ENCODE measurements at places on chromosomes 3 and 15. TPM values are rescaled to one million over a fixed set of nuclear protein-coding genes. Genes with fewer than 3 reads are reported as not detected.

GRCh38 chr15:30023798-30024295, 58.9 kb upstream of the GOLGA8J start:
- DNase-seq = no peak

GRCh38 chr15:74873036-74873755, at the start of gene SCAMP2:
SCAMP2 (minus strand) TSS chr15:74873365; CDS start chr15:74873255, 110 bp downstream.
- peak; percentile 93 for DNase-seq

GRCh38 chr15:101256757-101257156, 4.9 kb upstream of the CHSY1 start:
- DNase-seq = no peak

Gene IRAK2
- 2.2 TPM for total RNA-seq

Gene MOBP
- not detected for total RNA-seq

DNA sequence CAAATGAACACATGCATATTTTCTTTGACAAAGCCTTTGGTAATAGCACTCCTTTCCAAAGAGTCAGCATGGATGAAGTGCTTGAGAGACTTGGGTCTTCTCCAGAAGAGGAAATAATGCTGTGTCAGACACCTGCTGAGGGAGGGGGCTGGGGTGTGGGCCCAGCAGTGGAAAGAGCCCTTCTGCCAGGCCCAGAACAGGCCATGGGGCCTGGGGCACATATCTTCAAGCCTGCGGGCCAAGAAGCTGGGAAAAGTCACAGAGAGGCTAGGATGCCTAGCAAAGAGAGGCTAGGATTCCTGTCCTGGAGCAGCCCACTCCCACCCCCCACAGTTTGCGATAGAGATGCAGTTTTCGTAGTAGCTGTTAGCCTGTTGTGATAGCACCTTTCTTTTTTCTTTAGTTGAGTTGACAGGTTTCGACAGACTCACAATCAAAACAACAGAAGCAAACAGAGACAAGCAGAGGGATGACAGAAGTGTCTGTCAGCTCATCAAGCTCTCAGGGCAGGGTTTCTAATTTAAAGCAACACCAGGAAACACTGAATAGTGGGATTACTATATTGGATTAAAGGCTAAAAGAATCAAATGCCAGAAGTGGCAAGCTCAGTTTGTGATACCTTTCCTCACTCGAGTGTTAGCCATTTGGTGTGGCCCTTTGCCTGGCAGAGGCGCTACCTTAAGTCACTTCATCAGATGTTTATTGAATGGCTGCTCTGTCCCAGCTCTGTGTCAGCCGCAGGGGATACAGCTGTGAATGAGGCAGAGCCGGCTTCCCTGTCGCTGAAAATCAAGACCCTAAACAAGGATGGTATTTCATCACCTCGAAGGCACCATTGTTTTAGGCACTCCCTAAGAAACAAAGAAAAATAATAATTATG, 19.0 kb downstream of the CMTM7 start:
- DNase-seq = no peak

GRCh38 chr15:62494197-62494596, 329.1 kb upstream of the C2CD4B start:
- DNase-seq = no peak

Measured in NCI-H460 (cell line).